ENCODE measurements at places on chromosomes 6 and 20.

- DNase-seq = no peak
These were observed 33.3 kb downstream of the ITCH start for GRCh38 chr20:34396408-34396807.

DNA sequence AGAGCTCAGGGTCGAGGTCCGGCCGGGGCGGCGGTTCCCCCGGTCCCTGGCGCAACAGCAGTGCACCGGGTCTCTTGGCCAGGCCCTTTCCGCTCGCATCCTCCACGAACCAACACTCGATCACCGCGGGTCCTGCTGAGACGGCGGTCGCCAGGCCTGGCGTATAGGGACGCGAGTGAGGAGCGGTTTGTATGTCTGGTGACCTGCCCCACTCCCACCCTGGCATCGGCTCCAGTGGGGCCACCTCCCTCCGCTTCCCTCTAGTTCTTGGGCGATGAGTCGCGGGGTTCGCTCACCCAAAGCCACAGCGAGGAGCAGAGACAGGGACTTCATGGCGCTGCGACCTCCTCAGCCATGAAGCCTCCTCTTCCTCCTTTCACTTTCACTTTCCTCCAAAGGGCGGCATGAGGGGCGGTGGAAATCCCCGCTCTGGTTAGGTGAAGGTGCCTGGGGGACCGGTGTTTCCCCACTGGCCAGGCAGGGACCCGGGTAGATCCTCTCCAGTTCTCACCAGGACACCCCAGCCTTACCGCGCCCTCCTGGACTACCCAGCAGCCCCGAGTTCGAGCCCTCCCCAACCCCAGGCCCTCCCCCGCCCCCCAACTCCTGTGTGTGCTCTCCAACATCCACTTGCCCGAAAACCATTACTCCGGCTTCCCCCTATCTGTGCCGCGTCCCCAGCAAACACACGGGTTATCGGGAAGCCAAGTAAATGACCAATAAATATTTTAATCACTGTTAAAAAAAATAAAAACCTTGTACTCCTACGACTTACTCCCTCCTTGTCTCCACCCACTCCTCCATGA, at the start of gene TAPBP:
TAPBP (minus strand) TSS at position 370 of the 806 bp plus-strand sequence; CDS start at position 333, 37 bp downstream.
- peak; percentile 75 for DNase-seq

GRCh38 chr20:37627060-37627766, 66.6 kb upstream of the CTNNBL1 start:
- no peak for DNase-seq

DNA sequence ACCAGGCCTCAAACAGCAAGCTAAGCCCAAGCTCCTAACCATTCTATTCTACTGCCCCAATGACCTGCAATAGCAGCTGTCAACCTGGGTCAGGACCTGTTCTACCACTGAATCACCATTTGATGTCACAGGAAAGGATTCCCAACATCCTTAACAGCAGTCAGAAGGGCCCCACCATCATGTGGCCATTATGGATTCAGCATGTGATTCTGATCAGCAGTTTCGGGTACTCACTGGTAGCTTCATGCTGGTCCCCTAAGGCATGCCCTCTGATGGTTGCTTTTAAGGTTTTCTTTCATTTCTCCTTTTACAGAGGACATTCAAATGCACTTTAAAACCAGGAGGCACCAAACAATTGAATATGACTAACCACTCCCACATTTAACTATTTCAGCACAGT, 37.3 kb upstream of the MAP7 start:
- no peak for DNase-seq

GRCh38 chr20:52201395-52201794, 9.8 kb upstream of the ZFP64 start:
- DNase-seq = no peak

DNA sequence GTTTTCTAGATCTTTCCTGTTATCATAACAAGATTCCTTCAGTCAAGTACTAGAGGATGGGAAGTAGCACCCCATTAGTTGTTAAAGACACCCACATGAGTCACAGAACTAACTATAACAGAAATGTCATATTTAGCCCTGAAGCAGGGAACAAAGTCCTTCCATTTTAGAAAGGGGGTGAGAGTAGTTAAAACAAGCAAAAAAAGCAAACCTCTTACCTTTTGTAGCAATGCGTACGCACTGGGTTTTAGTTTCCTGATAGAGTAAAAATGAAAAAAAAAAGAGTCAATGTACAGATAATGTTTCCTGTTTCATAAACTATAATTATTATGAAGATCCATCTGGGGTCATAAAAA, 163.7 kb upstream of the THEMIS start:
- DNase-seq = no peak

- no peak for DNase-seq
These were observed 246.6 kb upstream of the JAG1 start for GRCh38 chr20:10920396-10920795.

DNA sequence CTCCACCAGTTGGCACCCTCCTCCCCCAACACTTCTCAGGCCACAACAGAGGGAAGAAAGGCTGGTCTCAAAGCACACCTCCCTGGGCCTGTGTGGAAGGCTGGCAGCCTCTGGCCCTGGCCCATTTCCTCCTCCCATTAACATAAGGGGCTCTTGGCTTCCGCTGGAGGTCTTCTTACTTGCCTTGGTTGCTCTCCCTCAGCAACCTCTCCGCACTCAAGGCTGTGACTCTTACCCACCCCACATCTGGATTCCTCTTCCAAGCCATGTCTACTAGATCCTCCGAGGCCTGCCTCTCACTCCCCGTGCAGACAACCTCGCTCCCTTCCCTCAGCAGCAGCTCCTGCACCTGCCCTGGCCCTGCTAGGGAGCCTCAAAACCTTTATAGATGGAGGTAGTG, 112.2 kb upstream of the PRND start:
- DNase-seq = no peak

- DNase-seq = no peak
These were observed 21.0 kb downstream of the PMEPA1 start for GRCh38 chr20:57688864-57689263.

GRCh38 chr6:20302702-20303251, 90.5 kb upstream of the MBOAT1 start:
- no peak for DNase-seq

DNA sequence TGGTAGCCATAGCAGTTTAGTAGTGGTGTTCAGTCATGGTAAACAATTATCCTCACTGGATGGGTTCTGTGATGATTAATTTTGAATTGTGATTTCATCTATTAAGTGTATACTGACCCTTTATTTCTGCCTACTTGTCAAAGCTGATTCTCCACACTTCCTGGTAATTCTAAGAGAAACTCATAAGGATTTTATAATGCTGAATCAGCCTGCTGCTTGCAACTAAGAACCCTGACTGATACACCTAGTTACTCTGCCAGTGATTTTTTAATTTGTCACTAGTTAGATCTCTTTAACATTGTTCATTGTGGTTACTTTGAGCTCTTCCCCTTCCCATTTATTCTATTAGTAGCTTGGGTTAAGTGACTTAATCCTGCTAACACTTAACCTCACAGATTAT, 8.6 kb downstream of the CDC40 start:
- no peak for DNase-seq

- peak; percentile 31 for DNase-seq
These were observed 8.2 kb upstream of the TBC1D7 start for GRCh38 chr6:13336553-13336952.

DNA sequence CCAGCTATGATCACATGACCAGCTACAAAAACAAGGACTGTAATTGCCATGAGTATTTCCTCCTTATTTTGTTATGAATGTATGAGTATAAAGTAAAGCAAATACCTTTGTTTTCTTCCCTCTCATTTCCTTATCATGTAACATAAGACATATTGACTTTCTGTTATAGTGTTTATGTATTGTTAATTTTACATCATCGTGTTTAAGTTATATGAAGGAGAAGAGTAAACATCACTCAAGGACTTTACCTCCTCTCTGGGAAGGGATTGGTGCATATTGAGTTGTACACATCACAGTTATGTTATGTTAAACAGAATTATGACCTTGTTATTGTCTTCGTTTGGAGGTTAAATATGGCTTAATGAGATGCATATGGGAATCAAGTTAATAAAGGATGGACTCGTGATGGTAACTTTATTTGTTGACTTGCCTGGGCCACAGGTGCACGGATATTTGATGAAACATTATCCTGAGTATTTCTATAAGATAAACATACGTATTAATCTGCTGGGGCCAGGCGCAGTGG, 57.3 kb upstream of the CNKSR3 start:
- no peak for DNase-seq

DNA sequence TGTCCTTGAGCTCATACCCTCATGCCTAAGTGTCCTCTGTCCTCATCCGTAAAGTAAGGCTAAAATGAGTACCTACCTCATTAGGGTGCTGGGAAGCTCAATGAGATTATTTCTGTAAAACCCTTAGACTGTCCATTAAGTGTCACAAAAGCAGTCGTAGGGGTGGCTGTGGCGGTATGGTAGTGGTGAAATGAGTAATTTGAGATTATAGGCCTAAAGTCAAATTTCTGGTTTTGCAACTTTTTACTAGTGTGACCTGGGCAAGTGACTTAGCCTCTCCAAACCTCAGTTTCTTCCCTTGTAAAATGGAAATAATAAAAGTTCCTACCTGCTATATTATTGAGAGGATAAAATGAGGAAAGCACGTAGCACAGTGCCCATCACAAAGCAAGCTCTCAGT, 148.2 kb upstream of the AKAP12 start:
- DNase-seq = no peak

- DNase-seq = no peak
These were observed 3.7 kb downstream of the MANEA start for GRCh38 chr6:95581073-95581472.

- no peak for DNase-seq
These were observed 291.1 kb downstream of the GJA1 start for GRCh38 chr6:121726596-121726995.

DNA sequence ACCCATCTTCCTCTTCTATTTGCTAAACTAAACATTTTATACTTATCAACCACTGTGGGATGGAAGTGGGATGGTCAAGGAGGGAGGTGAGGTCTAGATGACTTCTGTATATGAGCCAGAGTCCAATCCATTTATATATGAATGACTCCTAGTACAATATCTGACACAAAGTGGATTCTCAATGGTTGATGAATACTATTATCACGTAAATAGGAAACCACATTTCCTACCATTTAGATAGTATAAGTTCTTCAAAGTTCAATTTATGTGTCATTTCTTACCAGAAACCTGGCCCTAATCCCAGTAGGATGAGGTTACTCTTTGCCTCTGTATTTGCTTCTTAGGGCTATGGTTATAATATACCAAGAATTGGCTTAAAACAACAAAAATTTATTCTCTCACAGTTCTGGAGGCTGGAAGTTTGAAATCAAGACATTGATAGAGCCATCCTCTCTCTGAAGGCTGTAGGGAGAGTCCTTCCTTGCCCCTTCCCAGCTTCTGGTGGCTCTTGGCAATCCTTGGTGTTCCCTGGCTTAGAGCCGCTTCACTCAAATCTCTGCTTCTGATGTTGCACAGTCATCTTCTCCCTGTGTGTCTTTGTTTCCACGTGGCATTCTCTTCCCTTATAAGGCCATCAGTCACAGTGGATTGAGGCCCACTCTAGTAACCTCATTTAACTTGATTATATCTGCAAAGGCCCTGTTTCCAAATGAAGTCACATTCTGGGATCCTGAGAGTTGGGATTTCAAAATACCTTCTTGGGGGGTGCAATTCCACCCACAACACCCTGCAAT, 41.0 kb upstream of the RAB23 start:
- DNase-seq = no peak

DNA sequence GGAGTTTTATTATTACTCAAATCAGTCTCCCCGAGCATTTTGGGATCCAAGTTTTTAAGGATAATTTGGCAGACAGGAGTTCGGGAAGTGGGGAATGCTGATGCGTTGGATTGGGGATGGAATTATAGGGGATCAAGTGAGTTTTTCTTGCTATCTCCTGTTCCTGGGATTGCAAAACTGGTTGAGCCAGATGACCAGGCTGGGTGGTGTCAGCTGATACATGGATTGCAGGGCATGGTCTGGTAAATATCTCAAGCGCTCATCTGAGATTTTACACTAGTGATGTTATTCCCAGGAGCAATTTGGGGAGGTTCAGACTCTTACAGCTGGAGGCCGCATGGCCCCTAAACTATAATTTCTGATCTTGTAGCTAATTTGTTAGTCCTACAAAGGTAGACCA, 54.7 kb downstream of the ENPP1 start:
- no peak for DNase-seq

GRCh38 chr20:53793783-53794383, 200.2 kb upstream of the ZNF217 start:
- no peak for DNase-seq

DNA sequence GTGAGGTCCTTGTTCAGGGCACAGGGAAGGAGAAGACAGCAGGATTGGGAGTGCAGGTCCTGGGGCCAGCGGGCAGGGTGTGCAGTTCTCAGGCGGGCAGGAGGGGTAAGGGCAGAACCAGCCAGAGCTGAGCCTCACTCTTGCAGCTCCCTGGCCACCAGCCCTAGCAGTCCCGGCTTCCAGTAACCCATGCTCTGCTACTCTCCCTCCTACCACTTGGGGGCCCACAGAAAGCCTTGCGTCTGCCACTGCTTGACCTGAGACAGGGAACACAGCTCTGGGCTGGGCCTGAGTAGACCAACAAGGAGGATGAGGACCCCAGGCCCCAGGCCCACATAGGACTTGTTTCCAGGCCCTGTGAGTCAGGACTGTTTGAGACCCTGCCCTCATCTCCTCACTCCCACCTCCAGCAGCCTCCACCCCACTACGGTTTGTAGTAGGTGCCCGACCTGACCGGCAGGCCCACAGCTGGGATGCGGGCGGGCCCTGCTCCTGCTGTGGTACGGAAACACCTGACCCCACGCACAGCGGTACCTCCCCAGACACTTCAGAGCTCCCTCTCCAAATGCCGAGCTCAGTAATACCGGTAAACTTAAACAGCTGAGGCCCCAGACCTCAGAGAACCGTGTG, 39.2 kb downstream of the KCNK5 start:
- no peak for DNase-seq

DNA sequence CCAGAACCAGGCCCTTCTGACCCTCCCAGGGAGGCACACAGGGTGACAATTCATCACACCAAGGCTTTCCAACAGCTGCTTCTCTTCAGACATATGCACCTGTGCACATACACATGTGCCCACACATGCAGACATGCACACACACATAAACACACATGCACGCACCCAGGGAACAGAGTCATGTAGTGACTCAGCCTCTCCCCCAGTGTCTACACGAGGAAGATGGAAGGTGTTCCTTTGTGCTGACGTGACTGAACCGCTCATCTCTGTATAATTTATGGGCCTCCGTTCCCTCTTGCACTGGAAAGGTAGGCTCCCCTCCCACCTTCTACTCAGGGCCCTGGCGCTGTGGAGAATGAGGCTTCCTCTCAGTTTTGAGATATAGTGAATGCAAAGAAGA, 23.8 kb upstream of the PLEKHG1 start:
- no peak for DNase-seq
